CD14-positive monocyte (primary cell): ENCODE measurements at places on chromosomes 4 and X.

DNA sequence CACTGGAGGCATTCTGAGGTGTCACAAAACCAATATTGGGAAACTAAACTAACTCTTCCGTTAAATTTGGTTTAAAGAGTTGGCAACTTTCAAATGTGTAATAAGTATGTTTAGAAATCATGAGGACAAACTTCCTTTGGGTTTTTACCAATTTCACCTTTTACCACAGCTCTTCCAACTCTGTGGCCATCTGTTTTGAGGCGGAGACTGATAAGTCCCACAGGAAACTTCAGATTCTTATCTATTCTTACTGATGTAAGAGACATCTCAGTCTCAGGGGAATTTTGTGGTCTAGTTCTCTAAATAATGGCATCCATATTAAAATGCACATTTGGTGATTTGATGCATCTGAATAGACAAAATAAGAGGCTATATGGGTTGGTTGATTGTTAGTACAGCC lies 229.2 kb upstream of the AFF2 start:
- DNase-seq, result no peak

DNA sequence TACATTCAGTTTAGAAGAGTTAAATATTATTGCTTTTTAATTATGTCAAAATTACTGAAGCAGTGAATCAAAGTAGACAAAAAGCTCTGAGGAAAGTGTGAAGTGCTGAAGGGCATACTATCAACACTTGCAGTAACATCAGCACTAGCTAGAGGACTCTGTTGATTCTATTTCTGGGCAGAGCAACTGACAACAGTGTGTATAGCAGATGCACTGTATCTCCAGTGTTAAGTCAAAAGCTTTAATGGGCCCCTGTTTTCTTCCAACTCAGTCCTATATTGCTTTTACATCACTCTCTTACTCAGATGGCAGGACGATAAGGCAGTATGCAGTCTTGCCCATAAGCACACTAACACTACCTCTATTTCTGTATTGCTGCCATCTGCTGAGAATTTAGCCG lies 435.2 kb upstream of the AMOT start:
- DNase-seq, result no peak

GRCh38 chr4:148355442-148356123 lies 86.6 kb downstream of the NR3C2 start:
- DNase-seq, result no peak

DNA sequence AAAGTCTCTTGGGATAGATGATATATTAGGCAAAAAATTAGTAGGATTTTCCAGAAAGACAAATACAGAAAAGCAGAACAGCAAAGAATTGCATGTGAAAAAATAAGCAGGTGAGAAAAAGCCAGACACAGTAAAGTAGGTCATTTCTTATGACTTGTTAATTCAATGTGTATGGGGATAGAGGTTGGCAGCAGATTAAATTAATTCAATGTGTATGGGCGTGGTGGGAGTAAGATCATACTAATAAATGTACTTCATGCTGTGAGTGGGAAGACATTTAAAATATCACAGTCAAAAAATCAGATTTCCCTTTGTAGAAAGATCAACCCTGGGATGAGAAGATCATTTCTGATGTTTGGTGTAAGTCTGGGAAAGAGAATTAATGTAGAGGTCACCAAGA lies 1146.4 kb upstream of the INTU start:
- DNase-seq, result no peak
